ENCODE measurements at places on chromosomes 3 and 15. TPM values are rescaled to one million over a fixed set of nuclear protein-coding genes. Genes with fewer than 3 reads are reported as not detected.

The ZDHHC23 gene
- 2.4 TPM for total RNA-seq

The IGSF11 gene
- total RNA-seq: 3.5 TPM

The CLDN11 gene
- 28.1 TPM for total RNA-seq

The GOLGA6B gene
- total RNA-seq: 0.26 TPM

The UROC1 gene
- not detected for total RNA-seq

The MPI gene
- 33.6 TPM for total RNA-seq

The WWTR1 gene
- 136 TPM for total RNA-seq

The ULK4 gene
- total RNA-seq: 22.4 TPM

The PLA1A gene
- total RNA-seq: 0.42 TPM

The ECE2 gene
- total RNA-seq: not detected

The ARGFX gene
- total RNA-seq: not detected

The MOBP gene
- total RNA-seq: 0.05 TPM

The TIGIT gene
- 0.21 TPM for total RNA-seq

The MNS1 gene
- 7.1 TPM for total RNA-seq

The AMIGO3 gene
- total RNA-seq: not detected

The LYZL4 gene
- not detected for total RNA-seq

The EXD1 gene
- not detected for total RNA-seq

The MELTF gene
- total RNA-seq: 8.4 TPM

The GOLGA6L2 gene
- not detected for total RNA-seq

The GOLGA6L4 gene
- total RNA-seq: 4.9 TPM

The LRRN1 gene
- total RNA-seq: 18.2 TPM

The NUTM1 gene
- total RNA-seq: not detected

The HACD3 gene
- total RNA-seq: 141 TPM

The NR2E3 gene
- total RNA-seq: 2.3 TPM
